ENCODE measurements at places on chromosomes 4 and X.

DNA sequence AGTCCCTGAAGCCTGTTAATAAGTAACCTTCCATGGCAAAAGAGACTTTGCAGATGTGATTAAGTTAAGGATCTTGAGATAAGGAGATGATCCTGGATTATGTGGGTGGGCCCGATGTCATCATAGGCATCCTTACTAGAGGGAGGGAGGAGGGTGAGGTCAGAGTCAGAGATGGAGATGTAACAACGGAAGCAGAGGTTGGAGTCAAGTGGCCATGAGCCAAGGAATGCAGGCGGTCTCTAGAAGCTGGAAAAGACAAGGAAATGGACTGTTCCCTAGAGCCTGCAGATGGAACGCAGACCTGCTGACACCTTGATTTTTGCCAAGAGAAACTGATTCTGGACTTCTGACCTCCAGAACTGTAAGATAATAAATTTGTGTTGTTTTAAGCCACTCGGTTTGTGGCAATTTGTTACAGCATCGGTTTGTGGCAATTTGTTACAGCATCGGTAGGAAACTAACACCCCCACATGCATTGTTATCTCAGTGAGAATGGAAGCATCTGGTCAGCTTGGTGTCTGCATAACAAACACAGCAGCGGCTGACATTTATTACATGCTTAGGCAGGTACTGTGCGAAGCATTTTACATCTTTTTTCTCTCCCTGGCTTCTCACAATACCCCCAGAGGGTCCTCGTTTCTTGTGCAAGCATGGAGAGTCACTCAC, 55.6 kb downstream of the CLDN34 start:
- DNase-seq, result no peak

DNA sequence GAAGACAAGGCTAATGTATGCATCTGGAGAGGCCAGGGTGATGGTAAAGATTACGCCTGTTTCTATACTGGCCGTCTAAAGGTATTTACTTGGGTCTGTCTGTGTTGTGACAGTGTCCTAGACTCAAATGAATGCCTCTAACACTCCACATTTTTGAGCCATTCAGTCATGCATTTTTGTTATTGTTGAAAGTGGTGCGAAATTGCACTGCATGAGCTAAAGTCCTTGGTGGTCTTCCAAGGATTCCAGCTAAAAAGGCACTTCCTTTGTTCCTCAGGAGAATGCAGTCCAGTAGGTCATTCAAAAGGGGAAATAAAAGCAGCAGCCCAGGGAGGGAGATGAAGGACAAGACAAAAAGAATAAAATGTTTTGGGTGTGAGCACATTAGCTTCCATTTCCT, 3.0 kb downstream of the GPC4 start:
- no peak for DNase-seq

- no peak for DNase-seq
Measured at GRCh38 chrX:110786486-110786885, 9.1 kb downstream of the CHRDL1 start.

GRCh38 chr4:170323623-170324022, 233.9 kb upstream of the AADAT start:
- DNase-seq, result no peak

- DNase-seq, result no peak
Measured at GRCh38 chr4:152630324-152630723, 49.5 kb downstream of the TMEM154 start.

GRCh38 chrX:56792270-56793111, 63.4 kb downstream of the NBDY start:
- no peak for DNase-seq

All from stimulated activated naive CD4-positive, alpha-beta T cell (primary cell).